MG63 (cell line): ENCODE measurements at places on chromosomes 6 and 20.
A peak's percentile ranks its signal among the peaks of the same experiment; 100 is the strongest.

GRCh38 chr6:159959165-159959975, 9.5 kb upstream of the IGF2R start:
- no peak for DNase-seq

DNA sequence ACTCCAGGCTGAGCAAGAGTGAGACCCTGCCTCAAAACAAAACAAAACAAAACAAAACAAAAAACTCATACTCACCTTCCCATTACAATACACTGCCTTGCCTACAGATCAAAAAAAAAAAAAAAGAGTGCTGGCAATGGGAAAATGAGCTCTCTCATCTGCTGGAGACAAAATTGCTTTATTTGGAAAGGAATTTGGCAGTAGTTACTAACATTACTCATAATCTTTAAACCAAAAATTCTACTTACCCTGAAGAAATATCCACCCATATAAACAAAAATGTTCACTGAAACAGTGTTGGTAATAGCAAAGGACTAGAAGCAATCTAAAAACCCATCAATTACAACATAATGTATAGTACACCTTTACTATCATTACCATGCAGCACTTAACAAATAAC, 120.4 kb downstream of the RNGTT start:
- DNase-seq = no peak

GRCh38 chr6:166433096-166433495, 50.4 kb upstream of the MPC1 start:
- no peak for DNase-seq

DNA sequence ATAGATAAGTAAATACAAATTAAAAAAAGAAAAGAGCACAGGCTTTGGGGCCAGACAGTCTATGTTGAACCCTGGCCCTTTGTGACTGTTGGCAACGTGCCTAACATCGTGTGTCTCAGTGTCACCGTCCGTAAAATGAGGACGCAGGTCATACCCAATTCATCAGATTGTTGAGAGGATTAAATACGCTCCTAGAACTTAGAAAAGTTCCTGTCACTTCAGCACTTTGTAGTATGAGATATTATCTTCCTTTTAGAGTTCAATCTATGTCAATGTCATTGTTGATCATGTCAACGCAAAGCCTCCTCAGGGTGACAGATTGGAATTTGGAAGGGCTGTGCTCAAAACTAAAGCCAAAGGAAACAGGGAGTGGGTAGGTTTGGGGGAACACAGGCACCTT, 21.7 kb downstream of the SERPINB1 start:
- DNase-seq = no peak

DNA sequence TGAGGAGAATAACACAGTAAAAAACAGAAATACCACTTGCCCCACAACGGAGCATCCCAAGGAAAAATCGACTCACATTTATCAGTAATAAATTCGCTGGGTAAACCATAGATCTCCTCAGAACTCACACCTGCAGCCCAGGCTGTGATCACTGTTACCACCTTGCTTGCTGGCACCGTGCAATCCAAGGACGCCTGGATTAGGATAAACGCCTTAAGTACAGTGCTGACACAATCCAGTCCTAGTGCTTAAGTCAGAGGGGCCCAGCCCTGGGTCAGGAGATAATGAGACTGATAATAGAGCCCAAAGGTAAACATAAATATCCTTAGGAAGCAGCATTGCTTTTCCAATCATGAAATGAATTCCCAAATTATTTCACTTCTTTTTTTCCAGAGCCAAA, 62.5 kb downstream of the EPB41L2 start:
- DNase-seq = no peak

DNA sequence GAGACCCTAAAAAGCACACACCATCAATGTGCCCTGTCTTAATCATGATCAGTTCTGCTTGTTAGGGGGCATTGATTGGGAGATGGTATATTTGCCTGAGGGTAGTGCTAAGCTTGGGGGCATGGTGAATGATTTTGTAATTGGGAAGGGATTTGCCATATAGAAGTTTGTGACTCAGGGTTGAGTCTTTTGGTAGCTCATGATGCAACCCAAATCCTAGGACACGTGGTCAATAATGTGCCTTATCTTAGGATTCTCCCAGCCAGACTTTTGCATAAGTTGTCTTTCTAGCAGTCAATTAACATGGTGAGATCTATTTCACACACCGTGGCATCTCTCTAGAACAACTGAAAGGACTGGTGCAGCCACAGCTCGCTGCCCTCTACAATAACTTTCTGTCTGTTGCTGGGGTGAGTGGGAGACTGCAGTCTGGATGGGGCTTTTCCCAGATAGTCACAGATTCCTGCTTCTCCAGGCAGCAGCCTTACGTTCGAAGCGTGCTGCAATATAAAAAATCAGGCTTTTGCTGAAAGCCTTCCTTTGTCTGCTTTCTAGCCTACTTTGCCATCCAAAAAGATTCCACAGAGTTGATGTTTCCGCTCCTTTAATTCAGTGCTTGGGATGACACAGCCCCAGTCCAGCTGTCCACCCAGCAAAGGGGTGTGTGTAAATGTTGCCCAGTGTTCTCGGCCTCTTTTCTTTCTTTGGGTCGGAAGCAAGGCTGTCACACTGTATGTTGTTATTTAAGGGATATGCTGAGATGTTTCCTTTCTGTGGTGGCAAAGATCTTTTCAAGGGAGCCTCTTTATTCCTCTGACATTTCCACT, 58.9 kb downstream of the ID4 start:
- no peak for DNase-seq

DNA sequence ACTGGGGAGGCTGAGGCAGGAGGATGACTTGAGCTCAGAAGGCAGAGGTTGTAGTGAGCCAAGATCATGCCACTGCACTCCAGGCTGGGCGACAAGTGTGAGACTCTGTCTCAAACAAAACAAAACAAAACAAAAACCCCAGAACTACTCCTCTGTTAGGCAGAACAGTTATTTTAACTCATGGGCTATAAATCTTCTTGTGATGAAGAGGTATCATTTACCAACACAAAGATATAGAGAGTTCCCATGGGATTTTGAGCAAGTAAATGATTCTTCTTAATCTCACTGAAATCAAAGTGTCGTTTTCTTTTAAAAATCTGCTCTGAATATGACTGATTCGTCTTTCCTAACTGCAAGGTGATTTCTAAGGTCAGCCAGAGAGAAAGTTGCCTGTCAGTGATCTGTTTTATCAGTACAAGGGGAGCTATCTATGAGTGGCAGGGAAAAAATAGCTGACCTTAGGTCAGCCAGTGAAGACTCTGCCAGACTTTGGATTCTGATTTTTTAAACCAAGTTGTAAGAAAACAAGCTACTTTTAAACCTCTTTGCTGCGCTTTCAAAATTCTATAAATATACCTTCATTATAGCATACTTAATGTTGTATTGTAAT, 3.8 kb upstream of the DSP start:
- DNase-seq = no peak

DNA sequence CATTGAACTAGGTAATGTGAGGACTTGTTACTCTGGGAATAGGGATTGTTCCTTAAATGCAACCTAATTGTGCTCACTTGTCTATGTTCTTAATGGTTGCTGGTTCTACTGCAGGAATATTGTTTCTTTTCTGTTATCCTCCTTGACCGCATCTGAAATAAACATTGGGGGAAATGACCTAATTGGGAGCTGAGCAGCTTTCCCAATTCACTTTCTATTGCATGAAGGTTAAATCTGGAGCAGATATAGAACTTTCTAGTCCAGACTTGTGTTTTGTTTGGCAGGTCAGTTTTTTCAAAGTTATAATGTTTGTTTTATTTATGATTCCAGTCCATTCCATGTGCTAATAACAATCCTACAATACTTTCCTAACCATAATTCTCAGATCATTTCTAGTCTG, 981.0 kb upstream of the CITED2 start:
- no peak for DNase-seq

- DNase-seq = no peak
These were observed 44.1 kb upstream of the CHRNA4 start for GRCh38 chr20:63405102-63405730.

- DNase-seq = no peak
These were observed 63.3 kb downstream of the PSMB1 start for GRCh38 chr6:170489836-170490235.

DNA sequence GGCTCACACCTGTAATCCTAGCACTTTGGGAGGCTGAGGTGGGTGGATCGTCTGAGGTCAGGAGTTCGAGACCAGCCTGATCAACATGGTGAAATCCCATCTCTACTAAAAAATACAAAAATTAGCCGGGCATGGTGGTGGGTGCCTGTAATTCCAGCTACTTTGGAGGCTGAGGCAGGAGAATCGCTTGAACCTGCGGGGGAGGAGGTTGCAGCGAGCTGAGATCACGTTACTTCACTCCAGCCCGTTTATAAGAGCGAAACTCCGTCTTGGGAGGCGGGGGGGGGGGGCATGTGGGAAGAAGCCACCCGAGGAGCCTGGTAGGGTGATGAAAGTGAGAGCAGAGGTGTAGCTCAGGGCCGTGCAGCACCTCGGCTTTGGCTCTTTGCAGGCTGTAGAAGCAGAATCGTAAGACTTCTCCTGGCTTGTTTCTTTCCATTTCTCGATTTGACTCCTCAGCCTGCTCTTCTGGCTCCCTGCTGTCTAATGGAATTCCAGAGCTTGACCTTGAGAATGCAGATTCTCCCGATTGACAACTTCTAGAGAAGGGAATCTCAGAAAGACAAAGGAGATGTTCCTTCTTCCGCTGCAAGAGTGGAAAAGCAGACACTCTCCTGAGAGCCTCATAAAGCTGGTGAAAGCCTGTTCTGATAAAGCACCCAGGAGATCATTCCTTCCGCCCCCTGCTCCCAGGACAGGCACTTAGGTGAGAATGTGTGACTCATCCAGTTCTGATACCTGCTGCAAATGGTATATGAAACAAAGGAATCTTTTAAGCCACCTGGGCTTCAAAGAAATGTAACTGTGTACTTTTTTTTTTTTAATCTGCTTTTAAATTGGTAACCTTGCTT, 26.0 kb upstream of the PPP1R16B start:
- DNase-seq = no peak

DNA sequence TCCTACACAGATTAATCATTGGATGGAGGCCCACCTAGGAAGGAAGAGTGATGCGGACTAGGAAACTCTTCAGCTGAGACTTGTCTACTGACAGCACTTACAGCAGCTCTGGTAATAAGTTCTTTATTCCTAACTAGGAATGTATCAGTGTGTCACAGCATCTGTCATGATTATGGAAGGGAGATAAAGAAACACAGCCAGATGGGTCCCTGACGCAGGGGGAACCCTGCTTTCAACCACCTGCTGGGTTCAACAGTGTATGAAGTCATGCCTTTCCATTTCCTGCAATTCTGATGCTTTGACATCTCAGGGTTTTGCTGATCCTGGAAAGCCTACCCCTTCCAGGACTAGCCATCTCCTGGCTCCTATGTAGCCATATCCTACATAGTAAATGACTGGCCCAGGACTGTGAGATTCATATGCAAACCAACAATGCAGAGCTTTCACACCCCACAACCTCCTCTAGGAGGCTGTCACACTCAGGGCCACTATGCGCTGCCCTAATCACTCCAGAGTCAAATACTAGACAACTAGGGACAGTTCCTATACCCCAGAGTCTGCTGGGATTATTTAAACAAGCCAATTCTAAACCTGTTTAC, 29.0 kb upstream of the MANEA start:
- no peak for DNase-seq

DNA sequence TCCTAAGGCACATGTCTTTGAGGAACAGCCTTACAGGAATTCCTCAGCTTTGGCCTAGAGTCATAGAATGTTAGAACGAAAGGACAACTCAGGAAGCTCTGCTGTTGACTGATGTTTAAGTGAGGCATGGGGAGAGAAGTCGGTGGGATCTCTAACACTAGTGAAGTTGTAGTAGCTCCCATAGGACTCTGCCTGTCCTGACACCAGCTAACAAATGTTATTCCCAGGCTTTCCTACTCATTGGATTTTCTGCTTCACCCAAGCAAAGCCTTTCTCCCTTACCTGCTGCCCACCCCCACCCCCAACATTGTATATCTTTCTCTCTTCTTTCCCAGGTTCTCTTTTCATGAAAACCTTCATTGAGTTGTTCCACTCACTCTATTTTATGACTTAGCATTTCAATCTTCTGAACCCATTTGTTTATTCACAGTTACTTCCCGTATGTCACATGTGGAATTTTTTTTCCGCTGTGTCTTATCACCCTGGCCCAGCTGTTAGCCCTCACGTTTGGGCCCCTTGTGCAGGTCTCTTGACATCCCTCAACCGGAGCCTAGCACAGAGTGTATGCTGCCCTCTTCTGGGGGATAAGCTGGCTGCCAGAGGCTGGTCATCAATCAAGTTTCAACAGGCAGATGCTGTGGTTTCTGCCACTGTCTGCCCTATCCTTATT, 39.2 kb upstream of the RNF8 start:
- peak; percentile 24 for DNase-seq

GRCh38 chr20:48069596-48069995, 284.3 kb upstream of the SULF2 start:
- DNase-seq = no peak

GRCh38 chr6:112437058-112437457, 89.9 kb downstream of the RFPL4B start:
- no peak for DNase-seq

DNA sequence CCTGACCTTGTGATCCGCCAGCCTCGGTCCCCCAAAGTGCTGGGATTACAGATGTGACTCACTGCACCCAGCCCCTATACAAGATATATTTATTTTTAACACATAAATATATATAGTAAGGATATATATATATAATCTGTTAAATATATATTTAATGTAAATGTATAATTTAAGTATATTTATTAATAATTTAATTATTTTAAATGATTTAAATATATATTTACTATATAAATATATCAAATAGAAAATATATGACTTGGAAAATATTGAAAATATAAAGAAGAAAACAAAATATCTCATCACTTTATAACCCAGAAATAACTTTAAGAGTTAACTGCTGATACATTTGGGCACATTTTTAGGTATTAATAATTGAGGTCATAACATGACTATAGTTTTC, 324.7 kb downstream of the SYNE1 start:
- no peak for DNase-seq

GRCh38 chr20:33124261-33124660, 43.7 kb upstream of the BPIFA2 start:
- no peak for DNase-seq

DNA sequence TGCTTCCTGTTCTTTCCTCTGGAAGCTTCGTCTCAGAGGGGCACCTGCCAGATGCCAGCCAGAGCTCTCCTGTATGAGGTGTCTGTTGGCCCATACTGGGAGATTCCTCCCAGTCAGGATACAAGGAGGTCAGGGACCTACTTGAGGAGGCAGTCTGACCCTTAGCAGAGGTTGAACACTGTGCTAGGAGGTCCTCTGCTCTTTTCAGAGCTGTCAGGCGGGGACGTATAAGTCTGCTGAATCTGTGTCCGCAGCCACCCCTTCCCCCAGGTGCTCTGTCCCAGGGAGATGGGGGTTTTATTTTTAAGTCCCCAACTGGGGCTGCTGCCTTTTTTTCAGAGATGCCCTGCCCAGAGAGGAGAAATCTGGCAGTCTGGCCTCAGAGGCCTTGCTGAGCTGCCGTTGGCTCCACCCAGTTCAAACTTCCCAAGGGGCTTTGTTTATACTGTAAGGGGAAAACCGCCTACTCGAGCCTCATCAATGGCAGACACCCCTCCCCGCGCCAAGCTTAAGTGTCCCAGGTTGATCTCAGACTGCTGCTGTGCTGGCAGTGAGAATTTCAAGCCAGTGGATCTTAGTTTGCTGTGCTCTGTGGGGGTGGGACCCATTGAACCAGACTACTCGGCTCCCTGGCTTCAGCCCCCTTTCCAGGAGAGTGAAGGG, 326.7 kb downstream of the BCKDHB start:
- no peak for DNase-seq

- peak; percentile 56 for DNase-seq
These were observed 24.5 kb downstream of the ILRUN start for GRCh38 chr6:34671801-34672656.
